ENCODE measurements at places on chromosomes 4 and X.

DNA sequence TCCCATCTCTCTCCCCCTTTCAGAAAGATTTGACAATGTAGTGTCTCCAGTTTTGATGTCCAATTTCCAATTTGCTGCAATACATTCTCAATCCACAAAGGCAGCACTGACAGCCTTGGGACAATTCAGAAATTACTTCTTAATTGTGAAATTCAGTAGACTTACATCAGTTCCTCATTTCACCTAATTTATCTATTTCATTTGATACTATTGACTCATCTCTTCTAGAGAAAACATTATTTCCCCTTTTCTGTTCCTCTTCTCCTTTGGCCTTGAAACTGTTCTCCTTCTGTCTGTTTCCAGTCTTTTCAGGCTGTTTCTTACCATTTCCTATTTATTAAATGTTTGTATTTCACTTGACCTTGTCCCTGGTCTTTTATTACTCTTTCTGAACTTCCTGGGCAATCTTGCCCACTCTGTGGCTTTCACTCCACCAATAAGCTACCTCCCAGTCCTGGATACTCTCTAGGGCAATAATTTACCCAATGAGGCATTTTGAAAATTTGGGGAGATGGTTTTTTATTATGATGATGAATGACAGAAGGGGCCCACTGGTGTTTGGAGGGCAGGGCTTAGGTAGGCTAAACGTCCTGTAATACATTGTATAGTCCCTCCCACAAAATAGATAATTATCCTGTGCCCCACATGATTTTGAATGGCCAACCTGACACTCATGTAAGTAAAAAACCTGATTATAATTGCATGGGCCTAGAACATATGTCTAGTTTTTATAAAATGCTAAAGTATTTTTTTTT is 498.0 kb upstream of the BOD1L1 start:
- no peak for DNase-seq

DNA sequence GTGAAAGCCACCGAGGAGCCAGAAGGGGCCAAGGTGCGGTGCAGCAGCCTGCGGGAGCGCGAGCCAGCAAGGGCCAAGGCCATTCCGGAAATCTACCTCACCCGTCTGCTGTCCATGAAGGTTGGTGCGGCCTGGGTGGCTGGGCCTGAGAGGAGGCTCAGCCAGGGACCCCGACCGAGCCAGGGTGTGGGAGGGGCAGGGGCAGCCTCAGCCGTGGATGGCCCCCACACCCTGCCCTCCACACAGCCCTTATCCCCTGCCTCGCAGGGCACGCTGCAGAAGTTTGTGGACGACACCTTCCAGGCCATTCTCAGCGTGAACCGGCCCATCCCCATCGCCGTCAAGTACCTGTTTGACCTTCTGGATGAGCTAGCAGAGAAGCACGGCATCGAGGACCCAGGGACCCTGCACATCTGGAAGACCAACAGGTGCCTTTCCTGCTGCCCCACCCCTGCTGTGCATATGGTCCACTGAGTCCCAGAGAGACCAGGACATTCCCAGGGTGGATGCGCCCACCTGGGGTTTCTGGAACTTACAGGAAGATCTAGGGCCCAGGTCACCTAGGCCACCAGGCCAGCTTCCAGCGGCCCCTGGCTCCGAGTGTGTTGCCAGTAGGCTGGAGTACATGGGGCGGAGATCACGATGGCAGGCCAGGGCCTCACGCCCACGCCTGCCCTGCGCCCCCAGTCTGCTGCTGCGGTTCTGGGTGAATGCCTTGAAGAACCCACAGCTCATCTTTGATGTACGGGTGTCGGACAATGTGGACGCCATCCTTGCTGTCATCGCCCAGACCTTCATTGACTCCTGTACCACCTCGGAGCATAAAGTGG is 3.4 kb upstream of the SRPK3 start:
- DNase-seq = no peak

- no peak for DNase-seq
Measured at GRCh38 chr4:165767671-165768070, 105.4 kb upstream of the TLL1 start.

DNA sequence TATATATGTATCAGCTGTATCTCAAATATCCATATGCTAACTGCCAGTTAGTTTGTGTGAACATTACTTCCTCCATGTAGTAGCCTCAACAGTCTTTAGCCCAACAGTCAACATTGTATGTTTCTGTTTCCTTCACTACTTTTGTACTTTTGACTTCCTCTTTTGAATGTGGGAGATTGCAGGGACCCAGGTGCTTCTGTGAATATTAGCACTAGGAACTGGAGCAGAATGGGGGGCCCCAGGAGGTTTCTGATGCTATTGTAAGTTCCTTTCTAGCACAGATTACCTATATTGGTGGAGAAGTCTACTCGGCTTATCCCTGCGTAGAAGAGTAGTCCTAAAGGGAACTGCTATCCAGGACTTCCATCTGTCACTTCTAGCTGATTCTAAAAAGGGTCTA is 2.3 kb downstream of the PLAC8 start:
- DNase-seq = no peak

DNA sequence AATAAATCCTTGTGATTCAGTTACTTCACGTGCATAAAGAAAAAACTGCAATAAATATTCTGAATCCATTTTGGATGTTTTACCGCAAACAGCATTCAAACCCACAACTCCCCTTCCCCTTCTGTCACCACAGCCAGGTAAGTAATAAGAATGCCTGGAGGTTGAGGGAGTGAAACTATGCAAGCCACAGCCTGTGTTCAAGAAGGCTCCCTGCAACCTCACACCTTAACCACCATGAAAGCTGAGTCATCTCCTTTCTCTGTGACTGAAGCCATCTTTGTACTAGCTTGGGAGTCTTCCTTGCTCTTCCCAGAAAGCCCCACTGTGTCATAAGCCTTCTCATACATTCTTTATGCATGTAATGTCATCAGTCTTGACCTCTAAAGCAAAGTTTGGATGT is 297.0 kb upstream of the PUDP start:
- no peak for DNase-seq

DNA sequence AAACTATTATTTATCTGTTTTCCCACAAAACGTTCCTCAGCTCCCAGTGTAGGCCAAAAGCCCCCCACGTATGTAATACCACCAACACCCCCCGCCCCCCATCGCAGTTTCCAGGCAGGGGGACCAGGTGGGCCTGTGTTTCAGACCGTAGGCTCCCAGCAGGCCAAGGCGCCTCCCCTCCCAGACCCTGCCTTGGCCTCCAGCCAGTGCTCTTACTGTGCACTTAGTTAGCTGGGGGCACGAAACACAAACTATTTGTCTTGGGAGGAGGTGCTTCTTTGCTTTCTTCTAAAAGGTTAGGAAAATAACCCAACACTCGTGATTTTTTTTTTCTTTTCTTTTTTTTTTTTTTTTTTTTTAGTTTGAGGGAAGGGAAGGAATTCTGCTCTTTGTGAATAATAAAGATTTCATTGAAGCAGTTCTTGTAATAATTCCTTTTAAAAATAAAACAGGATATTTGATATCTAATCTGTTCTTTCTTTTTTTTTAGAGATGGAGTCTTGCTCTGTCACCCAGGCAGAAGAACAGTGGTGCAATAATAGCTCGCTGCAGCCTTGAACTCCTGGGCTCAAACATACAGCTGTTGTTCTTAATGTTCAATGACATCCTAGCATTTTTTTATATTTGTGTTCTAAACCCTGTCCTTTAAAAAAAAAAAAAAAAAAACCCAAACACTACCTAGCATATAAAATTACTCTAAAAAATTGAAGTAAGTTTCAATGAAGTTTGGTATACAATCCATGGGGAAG is 83.0 kb upstream of the CLDN34 start:
- no peak for DNase-seq

DNA sequence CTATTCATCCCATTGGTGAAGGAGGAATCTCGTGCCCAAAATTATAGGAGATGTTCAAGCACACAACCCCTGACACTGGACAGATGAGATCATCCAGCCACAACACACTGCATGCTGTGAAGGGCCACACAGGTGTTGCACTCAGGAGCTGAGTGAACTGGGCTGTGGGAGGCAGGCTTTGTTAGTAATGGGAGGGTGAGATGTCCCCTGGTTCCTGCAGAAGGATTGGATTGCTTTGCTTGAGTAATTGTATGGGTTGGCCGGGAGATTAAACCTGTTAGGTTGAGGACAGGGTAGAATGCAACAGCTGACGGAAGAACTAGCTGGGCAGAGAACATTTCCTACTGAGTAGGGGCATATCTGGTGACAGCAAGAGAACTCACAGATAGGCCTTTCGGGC is 152.2 kb downstream of the TACR3 start:
- no peak for DNase-seq

- no peak for DNase-seq
Measured at GRCh38 chr4:133137571-133137970, 11.5 kb upstream of the PCDH10 start.

GRCh38 chr4:87982036-87982435 is 6.5 kb downstream of the SPP1 start:
- DNase-seq = no peak
